Vagina (tissue), 2 donors: ENCODE measurements at places on chromosomes 13 and 19.

DNA sequence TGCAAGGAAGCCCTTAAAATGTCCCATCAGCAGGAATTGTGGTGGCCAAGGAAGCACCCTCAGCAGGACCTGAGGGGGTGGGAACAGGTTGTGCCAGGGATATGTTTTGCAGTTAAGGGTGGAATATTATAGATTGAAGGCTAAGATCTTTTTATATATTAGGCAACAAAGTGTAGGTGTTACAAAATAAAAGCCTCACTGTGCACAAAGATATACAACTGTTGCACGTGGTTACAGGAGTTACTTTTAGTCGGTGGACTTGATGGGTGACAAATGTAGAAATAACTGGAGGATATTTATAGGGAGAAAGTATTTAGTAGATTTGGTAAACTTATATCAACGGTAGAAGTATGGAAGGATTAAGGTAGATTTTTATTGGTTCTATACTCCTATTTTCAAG, 35.1 kb downstream of the TBC1D4 start:
- no peaks in the 10 kb centered on the region for H3K36me3 ChIP-seq
- no peak overlapping the region for H3K27ac ChIP-seq
- no peak overlapping the region for H3K4me3 ChIP-seq
- H3K4me1 ChIP-seq = peaks cover 16% of the 10 kb centered on the region
- no peaks in the 10 kb centered on the region for H3K27me3 ChIP-seq
- DNase-seq = no peak

DNA sequence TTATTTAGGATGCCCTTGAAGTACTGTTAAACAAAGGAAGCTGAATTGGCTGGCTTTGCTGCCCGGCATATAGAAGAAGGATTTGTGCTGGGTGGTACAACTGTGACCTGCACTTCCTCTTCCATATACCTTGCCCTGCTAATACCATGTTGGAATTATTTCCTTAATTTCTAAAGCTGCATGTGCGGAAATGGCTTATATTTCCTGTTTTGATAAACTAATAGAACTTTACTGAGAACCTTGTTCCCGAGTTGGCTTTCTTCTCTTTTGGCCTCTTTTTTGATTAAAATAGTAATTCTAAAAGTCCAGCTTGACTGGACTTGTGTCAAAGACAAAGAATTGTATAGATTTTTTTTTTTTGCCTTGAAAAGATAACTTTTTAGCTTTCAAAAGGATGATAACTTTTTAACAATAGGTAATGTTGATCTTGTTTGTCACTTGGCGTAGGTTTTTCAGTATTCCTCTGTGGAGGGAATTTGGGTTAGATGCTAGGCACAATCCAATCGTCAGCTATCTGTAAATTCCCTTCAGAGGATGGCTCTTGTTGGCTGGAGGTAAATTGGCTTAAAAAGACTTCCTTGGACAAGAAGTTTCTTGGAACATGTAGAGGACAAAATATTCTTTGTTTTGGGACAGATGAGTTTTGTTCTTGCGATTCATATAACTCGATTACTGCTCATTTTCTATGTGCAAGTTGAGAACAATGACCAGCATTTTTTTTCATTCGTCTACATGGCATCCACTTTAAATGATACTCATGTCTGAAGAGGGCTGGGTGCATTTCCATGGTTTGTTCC, 41.4 kb downstream of the COL4A2 start:
- no peaks in the 10 kb centered on the region for H3K27me3 ChIP-seq
- H3K36me3 ChIP-seq = no peaks in the 10 kb centered on the region
- H3K4me3 ChIP-seq = no peak overlapping the region
- H3K27ac ChIP-seq = peak overlapping the region; percentile 34
- H3K4me1 ChIP-seq = peaks cover 37% of the 10 kb centered on the region
- no peak for DNase-seq

GRCh38 chr19:35858311-35858710, 1.6 kb downstream of the KIRREL2 start:
- H3K36me3 ChIP-seq = no peaks in the 10 kb centered on the region
- no peak overlapping the region for H3K4me3 ChIP-seq
- H3K27me3 ChIP-seq = peaks cover 10% of the 10 kb centered on the region
- no peak for DNase-seq
- H3K27ac ChIP-seq = no peak overlapping the region

- peaks cover 8% of the 10 kb centered on the region for H3K4me1 ChIP-seq
- H3K27ac ChIP-seq = peak overlapping the region; percentile 14
- no peaks in the 10 kb centered on the region for H3K27me3 ChIP-seq
Observed at GRCh38 chr19:46392252-46392801, 21.0 kb downstream of the CCDC8 start.

DNA sequence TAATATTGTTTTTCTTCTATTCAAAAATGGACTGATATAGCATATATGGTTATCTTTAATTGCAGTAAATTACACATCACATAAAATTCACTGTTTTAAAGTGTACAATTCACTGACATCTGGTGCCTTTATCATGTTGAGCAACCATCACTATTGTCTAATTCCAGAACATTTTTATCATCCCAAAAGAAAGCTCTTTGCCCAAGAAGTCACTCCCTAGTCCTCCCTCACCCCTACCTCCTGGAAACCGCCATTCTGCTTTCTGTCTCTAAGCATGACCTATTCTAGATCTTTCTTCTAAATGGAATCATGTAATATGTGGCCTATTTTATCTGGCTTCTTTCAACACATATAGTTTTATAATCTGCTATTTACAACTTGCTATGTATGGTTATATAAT, 525.6 kb downstream of the DCT start:
- H3K27me3 ChIP-seq = no peaks in the 10 kb centered on the region
- no peak for DNase-seq
- no peaks in the 10 kb centered on the region for H3K4me1 ChIP-seq
- no peaks in the 10 kb centered on the region for H3K36me3 ChIP-seq

- DNase-seq = peak; percentile 56
Observed at GRCh38 chr19:31592456-31592855, 243.2 kb upstream of the TSHZ3 start.

- H3K27me3 ChIP-seq = no peaks in the 10 kb centered on the region
- H3K4me3 ChIP-seq = no peak overlapping the region
- DNase-seq = no peak
Observed at GRCh38 chr13:98984983-98985382, 7.1 kb upstream of the DOCK9 start.

GRCh38 chr13:42750794-42751193, 30.6 kb upstream of the FAM216B start:
- no peak for DNase-seq
- H3K4me1 ChIP-seq = no peaks in the 10 kb centered on the region
- no peaks in the 10 kb centered on the region for H3K36me3 ChIP-seq

GRCh38 chr19:21147540-21147939, 5.7 kb downstream of the ZNF431 start:
- DNase-seq = no peak
- H3K27me3 ChIP-seq = no peaks in the 10 kb centered on the region
- peaks cover 15% of the 10 kb centered on the region for H3K4me1 ChIP-seq

GRCh38 chr19:33445442-33446329, 72.2 kb downstream of the CEBPG start:
- no peaks in the 10 kb centered on the region for H3K27me3 ChIP-seq
- no peak for DNase-seq
- no peaks in the 10 kb centered on the region for H3K36me3 ChIP-seq
- H3K4me1 ChIP-seq = no peaks in the 10 kb centered on the region
- H3K4me3 ChIP-seq = no peak overlapping the region
- no peak overlapping the region for H3K27ac ChIP-seq

- H3K36me3 ChIP-seq = no peaks in the 10 kb centered on the region
- no peak overlapping the region for H3K27ac ChIP-seq
- DNase-seq = no peak
- H3K27me3 ChIP-seq = no peaks in the 10 kb centered on the region
- no peak overlapping the region for H3K4me3 ChIP-seq
Observed at GRCh38 chr19:1889907-1890306, 4.6 kb upstream of the ABHD17A start.

DNA sequence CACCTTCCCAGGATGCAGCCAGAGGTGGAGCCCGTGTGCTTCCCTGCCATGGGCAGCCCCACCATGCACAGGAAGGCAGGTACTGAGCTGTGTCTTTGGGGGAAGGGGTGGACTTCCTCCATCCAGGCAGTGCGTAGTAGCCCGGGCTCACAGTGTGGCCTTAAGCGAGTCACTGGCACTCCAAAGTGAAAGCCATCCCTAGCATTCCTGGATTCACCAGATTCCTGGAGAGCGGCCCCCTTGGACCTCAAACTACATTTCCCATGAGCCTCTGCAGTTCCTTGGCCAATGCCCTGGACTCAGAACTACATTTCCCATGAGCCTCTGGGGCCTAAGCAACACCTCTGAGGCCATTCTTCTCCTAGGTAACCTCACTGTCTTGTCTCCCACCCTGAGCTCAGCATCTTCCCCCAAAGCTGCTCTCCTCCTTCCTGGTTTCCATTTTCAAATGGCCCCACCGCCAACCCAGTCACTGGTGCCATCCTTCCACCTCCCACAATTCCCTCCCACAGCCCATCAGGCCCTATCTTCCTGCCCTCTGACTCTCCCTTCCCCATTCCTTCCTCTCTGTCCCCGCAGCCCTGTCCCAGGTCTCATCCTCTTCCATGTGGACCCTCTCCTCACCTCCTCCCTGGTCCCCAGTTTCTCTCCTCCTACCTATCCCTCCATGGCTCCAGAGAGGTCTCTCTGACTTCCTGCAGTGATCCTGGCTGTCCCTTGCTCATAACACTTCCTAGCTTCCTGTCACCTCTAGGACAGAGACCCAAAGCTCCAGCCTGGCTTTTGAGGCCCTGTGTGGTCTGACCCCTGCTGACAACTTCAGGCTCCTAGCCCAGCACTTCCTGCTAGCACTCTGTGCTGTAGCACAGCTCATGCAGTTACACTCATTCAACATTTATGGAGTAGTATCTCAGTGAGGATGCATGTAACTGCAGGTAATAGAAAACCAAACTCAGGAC, at the start of gene C19orf81:
TSS of gene C19orf81 (plus strand) at position 13 of the 959 bp plus-strand sequence. CDS start at position 13, 0 bp downstream.
- peaks cover 3% of the 10 kb centered on the region for H3K27me3 ChIP-seq
- H3K4me3 ChIP-seq = no peak within 1 kb of the TSS
- no peaks in the 10 kb centered on the region for H3K36me3 ChIP-seq
- no peak for DNase-seq

- H3K36me3 ChIP-seq = no peaks in the 10 kb centered on the region
- H3K27ac ChIP-seq = no peak overlapping the region
- H3K4me3 ChIP-seq = no peak overlapping the region
Observed at GRCh38 chr13:109191413-109191812, 562.0 kb downstream of the MYO16 start.

- no peak for DNase-seq
- no peaks in the 10 kb centered on the region for H3K27me3 ChIP-seq
- peaks cover 28% of the 10 kb centered on the region for H3K4me1 ChIP-seq
- no peaks in the 10 kb centered on the region for H3K36me3 ChIP-seq
- H3K4me3 ChIP-seq = no peak overlapping the region
Observed at GRCh38 chr13:100235311-100235901, 146.5 kb downstream of the PCCA start.

GRCh38 chr13:112124141-112124540, 57.2 kb downstream of the SOX1 start:
- no peak for DNase-seq
- no peak overlapping the region for H3K27ac ChIP-seq
- H3K36me3 ChIP-seq = no peaks in the 10 kb centered on the region
- H3K4me1 ChIP-seq = no peaks in the 10 kb centered on the region
- H3K27me3 ChIP-seq = no peaks in the 10 kb centered on the region

DNA sequence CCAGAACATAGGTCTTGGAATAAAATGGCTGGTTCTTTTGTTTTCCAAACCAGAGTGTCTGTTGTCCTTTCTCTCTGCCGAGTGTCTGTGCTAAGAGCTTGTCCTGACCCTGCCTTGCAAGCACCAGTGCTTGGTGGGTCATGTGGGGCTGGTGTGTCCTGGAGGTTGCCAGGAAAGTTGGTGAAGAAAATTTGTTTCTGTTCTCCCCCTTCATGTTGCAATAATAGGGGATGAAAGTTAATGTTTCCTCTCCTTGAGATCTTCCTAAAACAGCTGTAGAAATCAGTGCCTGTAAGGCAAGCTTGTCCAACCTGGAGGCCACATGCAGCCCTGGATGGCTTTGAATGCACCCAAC, 2.7 kb downstream of the HAMP start:
- H3K27ac ChIP-seq = no peak overlapping the region
- H3K36me3 ChIP-seq = no peaks in the 10 kb centered on the region
- DNase-seq = no peak
- no peaks in the 10 kb centered on the region for H3K27me3 ChIP-seq
- no peak overlapping the region for H3K4me3 ChIP-seq
- peaks cover 16% of the 10 kb centered on the region for H3K4me1 ChIP-seq

GRCh38 chr13:76016799-76017400, 380.8 kb downstream of the LMO7 start:
- H3K4me1 ChIP-seq = no peaks in the 10 kb centered on the region
- no peaks in the 10 kb centered on the region for H3K27me3 ChIP-seq
- H3K27ac ChIP-seq = no peak overlapping the region
- H3K36me3 ChIP-seq = no peaks in the 10 kb centered on the region
- no peak for DNase-seq

GRCh38 chr19:53102756-53103233, 427 bp downstream of the ZNF160 start:
- peak overlapping the region; percentile 70 for H3K4me3 ChIP-seq
- no peak for DNase-seq
- peak overlapping the region; percentile 65 for H3K27ac ChIP-seq
- peaks cover 21% of the 10 kb centered on the region for H3K4me1 ChIP-seq
- no peaks in the 10 kb centered on the region for H3K36me3 ChIP-seq

- no peaks in the 10 kb centered on the region for H3K27me3 ChIP-seq
- H3K4me1 ChIP-seq = no peaks in the 10 kb centered on the region
- H3K27ac ChIP-seq = no peak overlapping the region
- no peak for DNase-seq
Observed at GRCh38 chr13:92488249-92488852, 738.3 kb upstream of the GPC6 start.

DNA sequence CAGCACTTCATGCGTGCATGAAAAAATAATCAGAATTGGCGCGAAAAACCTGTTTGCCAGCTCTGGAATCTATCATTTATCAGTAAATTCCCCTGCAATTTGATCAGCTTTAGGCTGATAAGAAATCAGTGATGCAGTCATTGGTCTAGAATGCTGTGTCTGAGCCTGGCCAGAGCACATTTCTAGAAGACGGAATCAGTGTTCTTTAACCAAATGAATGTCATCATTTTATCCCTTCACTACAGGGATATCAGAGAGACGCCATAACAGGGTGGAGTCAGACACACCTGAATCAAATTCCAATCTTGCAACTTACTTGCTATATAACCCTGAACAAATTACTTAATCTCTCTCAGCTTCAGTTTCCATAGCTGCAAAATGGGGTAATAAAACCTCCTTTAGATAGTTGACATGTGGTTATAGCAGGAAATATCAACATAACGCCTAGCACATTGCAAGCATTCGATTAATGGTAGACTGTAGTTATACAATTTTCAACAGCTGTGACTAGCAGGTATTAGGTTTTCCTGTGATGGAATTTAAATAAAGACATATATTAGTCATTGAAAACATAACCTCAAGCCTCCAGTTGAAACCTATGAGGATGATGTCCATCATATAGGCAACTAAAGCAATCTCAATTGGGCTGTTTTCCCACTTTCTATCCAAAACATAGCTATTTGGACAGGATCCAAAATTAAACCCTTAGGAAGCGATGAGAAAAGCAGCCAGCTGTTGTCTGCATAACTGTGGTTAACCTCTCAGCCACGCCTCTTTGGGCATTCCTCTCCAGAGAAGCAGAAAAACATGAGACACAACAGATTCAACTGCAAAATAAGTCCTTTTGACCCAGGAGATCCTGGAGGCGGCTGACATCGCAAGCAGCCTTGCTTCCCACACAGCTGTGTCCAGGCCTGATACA, 51.6 kb upstream of the UBL3 start:
- H3K4me1 ChIP-seq = peaks cover 25% of the 10 kb centered on the region
- no peak overlapping the region for H3K4me3 ChIP-seq
- no peaks in the 10 kb centered on the region for H3K27me3 ChIP-seq
- peak; percentile 81 for DNase-seq
- peak overlapping the region; percentile 36 for H3K27ac ChIP-seq

- H3K27ac ChIP-seq = no peak overlapping the region
- no peaks in the 10 kb centered on the region for H3K4me1 ChIP-seq
- no peaks in the 10 kb centered on the region for H3K36me3 ChIP-seq
- no peaks in the 10 kb centered on the region for H3K27me3 ChIP-seq
- no peak overlapping the region for H3K4me3 ChIP-seq
Observed at GRCh38 chr13:29933401-29933800, 83.0 kb upstream of the UBL3 start.
